ENCODE measurements at places on chromosomes 2 and 18. TPM values are rescaled to one million over a fixed set of nuclear protein-coding genes. Genes with fewer than 3 reads are reported as not detected.

Gene HOXD13
- not detected for total RNA-seq

- no peak for DNase-seq
- H3K27me3 ChIP-seq, result peaks cover 3% of the 10 kb centered on the region
- H3K4me3 ChIP-seq, result no peak overlapping the region
- no peaks in the 10 kb centered on the region for H3K4me1 ChIP-seq
- no peak overlapping the region for H3K27ac ChIP-seq
Observed at GRCh38 chr18:2412281-2412680, 159.0 kb downstream of the METTL4 start.

DNA sequence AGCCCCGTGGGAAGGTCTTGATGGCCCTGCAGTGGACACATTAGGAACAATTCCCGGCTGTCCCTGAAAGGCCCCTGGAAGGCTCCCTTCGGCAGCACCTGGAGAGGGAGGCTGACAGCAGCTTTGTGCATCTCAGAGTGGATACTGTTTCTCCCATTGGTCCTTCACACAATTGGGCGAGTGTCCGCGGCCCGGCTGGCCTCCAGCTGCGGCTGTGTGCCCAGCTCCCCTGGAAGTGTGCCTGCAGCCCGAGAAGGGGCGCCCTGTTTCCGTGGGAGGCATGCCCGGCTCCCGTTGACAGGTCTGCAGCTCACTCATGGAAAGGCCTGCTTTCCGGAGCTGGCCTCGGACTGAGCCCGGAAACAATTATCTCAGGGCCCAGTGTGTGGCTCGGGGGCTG lies 103.7 kb downstream of the LPIN1 start:
- H3K4me1 ChIP-seq, result no peaks in the 10 kb centered on the region
- no peaks in the 10 kb centered on the region for H3K36me3 ChIP-seq
- H3K27me3 ChIP-seq, result peaks cover 2% of the 10 kb centered on the region

Gene CD226
- 66.8 TPM for total RNA-seq

Gene DNAJC10
- 59.0 TPM for total RNA-seq

- H3K4me1 ChIP-seq, result peaks cover 45% of the 10 kb centered on the region
- H3K4me3 ChIP-seq, result no peak overlapping the region
- H3K27ac ChIP-seq, result peak overlapping the region; percentile 95
- H3K27me3 ChIP-seq, result no peaks in the 10 kb centered on the region
- no peaks in the 10 kb centered on the region for H3K36me3 ChIP-seq
- peak; percentile 51 for DNase-seq
Observed at GRCh38 chr2:121698318-121698930, 38.3 kb downstream of the NIFK start.

DNA sequence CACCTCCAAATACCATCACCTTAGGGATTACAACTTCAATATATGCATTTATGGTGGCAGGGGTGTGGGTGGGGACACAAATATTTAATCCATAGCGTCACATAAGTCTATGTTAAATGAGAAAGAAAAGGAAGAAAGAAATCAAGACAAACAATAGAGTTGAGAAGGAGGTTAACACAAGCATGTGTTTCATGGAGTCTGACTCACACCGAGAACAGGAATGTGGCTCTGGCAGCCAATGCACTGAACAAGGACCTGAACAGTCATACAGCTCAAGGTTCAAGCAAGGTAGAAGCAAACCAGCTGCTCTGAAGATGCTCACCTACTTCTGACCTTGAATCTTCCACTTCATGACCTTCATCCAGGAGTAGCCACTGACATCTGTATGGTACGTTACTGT lies 36.2 kb upstream of the LPIN1 start:
- DNase-seq, result no peak
- H3K36me3 ChIP-seq, result no peaks in the 10 kb centered on the region
- H3K4me3 ChIP-seq, result no peak overlapping the region

DNA sequence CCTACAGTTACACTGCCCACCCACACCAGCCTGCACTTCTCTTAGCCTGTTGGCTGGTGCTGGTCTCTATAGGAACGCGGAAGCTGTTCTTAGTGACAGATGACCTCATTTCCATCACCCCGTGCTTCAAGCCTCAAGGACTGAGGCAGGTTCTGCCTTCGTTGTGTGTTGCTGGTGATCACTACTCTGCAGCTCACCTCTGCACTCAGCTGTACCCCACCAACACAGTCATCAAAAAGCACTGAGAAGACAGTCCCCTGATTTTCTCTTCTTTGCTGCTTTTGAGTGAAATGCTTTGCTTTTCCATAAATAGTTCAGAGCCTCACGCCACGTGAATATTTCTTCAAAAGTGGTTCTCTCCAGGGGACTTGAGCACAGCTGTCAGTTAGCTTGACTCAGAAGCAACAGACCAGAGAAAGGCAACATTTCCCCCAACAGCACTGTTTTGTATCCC lies 225.7 kb upstream of the CCDC150 start:
- DNase-seq, result no peak
- no peaks in the 10 kb centered on the region for H3K36me3 ChIP-seq
- H3K27ac ChIP-seq, result no peak overlapping the region
- peaks cover under 1% of the 10 kb centered on the region for H3K27me3 ChIP-seq
- H3K4me3 ChIP-seq, result no peak overlapping the region
